Neural crest cell (in vitro differentiated cells): ENCODE measurements at places on chromosomes 4 and X.

GRCh38 chr4:13484749-13485221 is 645 bp upstream of the RAB28 start:
- DNase-seq = no peak

DNA sequence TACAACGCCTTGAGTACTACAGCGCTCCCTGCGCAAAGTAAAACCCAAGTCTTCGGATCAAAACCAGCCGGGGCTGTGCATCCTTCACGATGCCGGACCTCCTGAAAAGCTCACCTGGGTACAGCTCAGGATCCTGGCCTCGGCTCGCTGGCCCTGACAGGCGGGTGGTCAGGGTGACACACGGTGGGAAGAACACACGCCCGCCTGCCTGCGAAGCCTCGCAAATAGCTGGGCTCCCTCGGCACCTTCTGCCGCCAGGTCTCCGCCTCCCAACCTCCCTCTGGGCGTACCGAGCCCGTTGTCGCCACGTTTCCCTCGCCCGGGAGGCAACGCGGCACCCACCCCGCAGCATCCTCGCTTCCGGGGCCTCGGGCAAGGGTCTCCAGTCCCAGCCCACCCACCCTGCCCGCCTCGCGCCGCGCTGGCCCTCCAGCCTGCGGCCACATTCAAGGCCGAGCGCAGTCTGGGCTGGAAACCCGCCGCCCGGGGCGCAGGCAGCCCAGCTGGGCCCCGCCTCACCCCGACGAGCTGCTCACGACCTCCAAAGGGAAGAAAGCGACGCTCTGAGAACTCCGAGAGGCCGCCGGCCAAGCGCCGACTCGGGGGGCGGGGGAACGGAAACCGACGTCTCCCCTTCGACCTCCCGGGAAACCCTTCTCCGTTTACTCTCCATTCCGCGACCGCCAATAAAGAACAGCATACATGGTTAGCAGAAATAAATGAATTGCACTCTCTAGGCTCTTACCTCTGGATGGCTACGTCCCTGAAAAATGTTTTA is 511 bp downstream of the PPM1K start:
- DNase-seq = peak; percentile 57

GRCh38 chrX:143461606-143462005 is 55.7 kb downstream of the SPANXN3 start:
- DNase-seq = no peak

DNA sequence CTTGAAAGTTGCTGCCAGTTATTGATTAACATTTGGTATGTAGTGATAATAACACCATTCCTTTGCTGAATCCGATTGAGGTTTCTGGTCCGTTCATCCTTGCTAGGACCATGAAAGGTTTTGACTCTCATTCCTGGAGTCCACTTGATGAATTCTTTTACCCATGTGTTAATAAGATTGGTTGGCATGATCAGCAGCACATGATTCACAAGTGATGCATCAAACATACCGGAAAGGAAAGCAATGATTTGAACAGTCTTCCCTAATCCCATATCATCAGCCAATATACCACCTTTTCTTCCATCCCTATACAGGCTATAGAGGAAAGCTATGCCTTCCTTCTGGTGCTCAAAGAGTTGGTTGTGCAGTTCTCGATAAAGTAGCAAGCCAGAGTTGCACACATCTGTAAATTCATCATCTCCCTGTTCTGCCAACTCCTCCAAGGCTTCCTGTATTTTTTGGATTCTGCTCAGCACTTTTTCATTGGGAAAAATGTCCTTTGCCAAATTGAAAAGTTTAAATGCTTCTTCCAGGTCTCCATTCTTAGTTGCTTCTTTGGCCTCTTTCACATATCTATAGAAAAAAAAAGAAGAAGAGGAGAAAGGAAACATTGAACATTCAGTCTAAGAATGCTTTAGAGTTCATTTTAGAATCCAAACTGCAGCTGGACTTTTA is 26.7 kb downstream of the PIN4 start:
- DNase-seq = no peak

- DNase-seq = no peak
These were observed 7.7 kb downstream of the FANCB start for GRCh38 chrX:14865201-14865600.

- no peak for DNase-seq
These were observed 53.6 kb downstream of the BLTP1 start for GRCh38 chr4:122205687-122206086.

GRCh38 chrX:42102586-42103282 is 179.4 kb upstream of the CASK start:
- no peak for DNase-seq

DNA sequence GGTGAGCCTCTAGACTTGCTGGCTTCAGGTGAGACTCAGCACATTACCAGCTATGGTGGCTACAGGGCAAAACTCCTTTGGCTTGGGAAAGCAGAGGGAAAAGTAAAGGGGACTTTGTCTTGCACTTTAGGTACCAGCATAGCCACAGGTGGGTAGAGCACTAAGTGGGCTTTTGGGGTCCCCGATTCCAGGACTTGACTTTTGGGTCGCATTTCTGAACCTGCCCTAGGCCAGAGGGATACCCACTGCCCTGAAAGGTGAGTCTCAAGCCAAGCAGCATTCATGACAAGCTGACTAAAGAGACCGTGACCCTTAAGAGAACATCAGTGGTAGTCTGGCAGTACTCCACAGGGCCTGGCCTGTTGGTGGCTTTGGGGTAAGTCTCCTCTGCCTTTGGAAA is 224.8 kb downstream of the CFAP299 start:
- DNase-seq = no peak

DNA sequence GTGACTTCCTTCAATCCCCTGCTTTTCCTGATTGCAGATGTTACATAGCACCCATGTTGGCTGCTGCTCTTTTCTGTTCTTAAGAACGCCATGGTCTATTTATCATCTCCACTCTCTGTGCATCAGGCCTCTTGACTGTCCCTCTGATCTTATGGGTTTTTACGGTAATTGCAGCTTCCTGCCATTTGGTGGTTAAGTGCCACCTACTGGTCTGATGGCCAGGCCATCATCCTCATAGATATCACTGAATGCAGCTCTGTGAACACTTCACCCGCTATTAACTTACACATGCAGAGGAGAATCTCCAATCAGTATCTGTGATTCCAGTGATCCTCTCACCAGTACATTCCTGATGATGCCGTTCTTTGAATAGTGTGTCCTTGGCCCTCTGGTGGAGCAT is 382.4 kb downstream of the TRAM1L1 start:
- DNase-seq = no peak

GRCh38 chr4:82491251-82491960 is 61.0 kb downstream of the ENOPH1 start:
- DNase-seq = no peak

GRCh38 chr4:77861495-77861894 is 1.1 kb upstream of the MRPL1 start:
- DNase-seq = no peak

DNA sequence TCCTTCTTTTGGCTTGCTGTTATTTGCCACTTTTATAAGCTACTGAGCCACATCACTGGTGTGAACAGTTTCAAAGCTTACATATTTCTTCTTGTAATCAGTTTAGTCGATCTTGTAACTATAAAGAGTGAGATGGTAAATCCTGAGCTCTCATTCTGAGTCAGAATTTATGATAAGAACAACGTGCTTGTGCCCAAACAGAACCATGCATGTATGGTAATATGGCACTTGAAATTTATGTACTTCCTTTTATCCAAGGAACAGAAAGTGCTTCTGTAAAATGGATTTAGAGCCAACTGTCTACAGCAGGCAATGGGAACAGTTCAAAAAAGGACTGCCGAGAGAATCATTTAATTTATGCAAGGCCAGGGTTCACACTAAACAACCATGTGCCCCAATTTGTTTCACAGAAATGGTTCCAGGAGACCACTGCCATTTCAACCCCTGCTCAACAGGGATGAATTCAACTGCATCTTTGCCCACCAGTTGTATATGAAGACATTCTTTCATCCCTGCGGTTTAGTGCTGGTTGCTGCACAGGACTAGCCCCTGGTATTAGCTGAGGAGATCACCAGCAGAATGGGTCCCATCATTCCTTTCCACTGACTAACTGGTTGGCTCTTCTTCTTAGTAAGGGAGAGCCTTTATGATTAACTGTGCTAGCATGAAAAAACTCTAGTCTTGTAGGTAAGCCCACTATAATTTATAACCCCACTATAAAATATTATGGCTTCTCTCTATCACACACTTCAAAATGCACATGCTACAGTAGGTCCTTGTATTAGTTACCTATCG is 162.9 kb upstream of the PGRMC2 start:
- no peak for DNase-seq

- peak; percentile 23 for DNase-seq
These were observed 571.0 kb upstream of the KLHL4 start for GRCh38 chrX:86946569-86946968.

DNA sequence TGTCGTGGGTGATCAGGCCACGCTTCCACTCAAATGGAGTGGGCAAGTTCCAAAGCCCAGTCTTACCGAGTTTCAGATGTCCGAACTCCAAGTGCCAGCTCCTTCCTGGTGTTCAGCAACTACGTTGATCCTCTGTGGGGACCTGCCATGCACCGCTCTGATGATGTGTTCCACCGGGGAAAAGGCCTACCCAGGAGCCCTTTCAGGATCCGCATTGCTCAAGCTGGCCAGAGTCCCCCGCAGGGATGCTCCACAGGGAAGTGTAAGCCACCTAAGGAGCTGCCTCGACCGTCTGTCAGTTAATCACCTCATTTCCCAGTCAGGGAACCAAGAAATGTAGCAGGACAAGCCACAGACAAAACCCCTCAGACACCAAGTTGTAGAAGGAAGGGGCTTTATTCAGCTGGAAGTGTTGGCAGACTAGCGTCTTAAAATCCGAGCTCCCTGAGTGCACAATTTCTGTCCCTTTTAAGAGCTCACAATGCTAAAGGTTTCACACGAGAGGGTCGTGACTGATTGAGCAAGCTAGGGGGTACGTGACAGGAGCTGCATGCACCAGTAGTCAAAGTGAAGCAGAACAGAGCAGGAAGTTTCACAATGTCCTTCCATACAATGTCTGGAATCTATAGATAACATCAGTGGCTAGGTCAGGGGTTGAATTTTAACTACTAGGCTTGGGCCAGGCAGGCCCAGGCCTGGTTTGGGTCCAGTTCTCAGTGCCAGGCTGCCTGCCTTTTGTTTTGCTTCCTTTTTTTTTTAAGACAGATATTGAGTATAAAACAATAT is 126.2 kb upstream of the ZDHHC15 start:
- DNase-seq = no peak

DNA sequence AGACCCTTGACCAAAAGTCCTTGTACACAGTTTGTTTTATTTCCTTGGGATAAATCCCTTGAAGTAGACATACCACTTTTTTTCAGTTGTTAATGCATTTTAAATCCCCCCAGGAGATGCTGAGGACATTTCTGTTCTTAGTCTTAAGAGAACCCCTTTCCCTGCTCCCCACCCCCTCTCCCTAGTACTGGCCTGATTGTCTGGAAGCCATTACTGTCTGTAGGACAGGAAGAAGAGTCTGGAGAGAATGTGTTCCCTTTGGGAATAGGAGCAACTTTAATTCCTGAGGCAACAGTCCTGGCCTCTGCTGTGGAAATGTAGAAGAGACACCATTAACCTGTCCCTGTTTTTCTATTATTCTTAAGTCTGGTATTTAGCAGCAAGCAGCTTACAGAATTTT is 52.3 kb upstream of the TMEM131L start:
- no peak for DNase-seq

DNA sequence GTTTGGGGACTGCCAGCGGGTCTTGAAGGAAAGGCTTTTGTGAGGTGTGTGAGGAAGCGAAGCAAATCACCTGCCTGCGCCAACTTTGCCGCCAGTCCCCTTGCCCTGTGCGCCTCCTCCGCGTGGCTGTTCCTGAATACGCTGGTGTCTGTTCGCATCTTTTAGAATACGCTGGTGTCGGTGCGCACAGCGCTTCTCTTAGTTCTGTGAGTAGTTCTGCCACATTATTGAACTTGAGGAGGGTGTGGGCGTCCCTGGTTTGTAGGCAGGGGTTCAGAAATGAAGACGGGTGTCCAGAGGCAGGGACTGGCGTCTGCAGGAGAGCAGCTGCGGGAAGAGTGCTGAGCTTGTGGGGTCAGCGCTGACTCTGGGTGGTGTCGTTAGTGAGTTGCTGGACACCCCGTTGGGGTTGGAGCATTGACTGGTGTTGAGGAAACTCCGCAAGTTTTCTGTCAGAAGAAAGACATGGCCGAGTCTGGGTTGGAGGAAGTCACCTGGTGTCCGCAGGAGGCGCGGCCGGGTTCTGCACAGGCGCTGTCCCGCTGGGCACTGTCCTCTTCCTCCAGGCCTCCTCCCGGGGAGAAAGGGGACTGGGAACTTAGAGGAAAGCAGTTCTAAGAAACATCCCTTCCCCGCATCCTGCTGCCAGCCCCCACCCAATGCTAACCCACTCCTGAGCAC is 930 bp downstream of the ZNF718 start:
- DNase-seq = no peak

- DNase-seq = no peak
These were observed 32.8 kb downstream of the VCX2 start for GRCh38 chrX:8138252-8138651.

GRCh38 chrX:37684426-37684825 is 1.2 kb upstream of the XK start:
- no peak for DNase-seq

DNA sequence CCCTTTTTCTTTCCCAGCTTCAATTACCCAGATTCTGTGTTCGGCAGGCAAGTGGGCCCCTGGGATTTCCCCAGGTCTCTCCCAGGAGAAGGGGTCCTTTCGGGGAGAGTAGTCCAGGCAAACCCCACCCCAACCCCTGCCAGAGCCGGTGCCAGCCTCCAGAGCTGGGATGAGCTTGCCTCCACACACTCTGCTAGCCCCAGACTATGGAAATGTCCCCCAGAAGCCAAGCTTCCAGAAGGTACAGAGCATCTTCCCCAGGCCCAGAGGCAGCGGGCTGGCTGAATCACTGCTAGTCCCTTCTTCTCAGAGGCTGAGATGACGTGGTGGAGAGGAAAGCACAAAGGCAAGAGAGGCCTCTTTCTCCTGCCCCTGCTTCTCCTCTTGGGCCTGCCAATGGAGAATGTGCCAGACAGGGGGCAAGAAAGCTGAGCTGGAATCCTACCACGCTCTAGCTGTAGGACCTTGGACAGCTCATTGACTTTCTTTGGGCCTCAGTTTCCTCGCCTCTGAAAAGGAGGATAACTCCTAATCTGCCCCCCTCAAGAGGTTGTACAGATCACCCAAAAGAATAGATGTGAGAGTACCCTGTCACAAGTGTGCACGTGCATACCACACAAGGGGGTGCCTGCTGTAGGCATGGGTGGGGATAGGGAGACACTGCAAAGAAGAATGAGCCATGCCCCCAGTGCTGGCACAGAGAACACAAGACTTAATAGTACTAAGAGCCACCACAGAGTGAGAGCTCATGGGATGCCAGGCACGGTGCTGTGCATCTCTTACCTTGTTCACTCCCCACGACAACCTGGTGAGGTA is 2.1 kb downstream of the SASH3 start:
- no peak for DNase-seq

DNA sequence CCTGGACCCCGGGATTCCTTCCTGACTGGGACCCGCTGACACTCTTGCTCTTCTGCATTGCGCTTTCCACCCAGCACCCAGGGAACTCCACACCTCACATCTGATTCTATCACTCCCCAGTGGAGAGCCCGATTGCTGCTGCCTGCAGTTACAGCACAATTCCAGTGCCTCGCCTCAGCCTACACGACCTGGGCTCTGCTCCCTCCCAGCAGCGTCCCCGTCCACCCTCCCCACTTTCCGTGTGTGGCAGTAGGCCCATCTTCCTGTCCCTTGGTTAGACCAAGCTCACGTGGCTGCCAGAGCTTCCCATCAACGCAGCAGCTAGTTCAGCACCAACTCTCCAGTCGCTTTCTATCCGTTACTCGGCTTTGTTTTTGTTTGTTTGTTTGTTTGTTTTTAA is 66.6 kb upstream of the SORBS2 start:
- no peak for DNase-seq

- DNase-seq = no peak
These were observed 166.4 kb downstream of the ARHGAP6 start for GRCh38 chrX:11499076-11500044.

GRCh38 chr4:6694177-6694901 is 661 bp downstream of the S100P start:
- DNase-seq = no peak
